A549 (cell line): ENCODE measurements at places on chromosomes 3 and 15. TPM values are rescaled to one million over a fixed set of nuclear protein-coding genes. Genes with fewer than 3 reads are reported as not detected.

DNA sequence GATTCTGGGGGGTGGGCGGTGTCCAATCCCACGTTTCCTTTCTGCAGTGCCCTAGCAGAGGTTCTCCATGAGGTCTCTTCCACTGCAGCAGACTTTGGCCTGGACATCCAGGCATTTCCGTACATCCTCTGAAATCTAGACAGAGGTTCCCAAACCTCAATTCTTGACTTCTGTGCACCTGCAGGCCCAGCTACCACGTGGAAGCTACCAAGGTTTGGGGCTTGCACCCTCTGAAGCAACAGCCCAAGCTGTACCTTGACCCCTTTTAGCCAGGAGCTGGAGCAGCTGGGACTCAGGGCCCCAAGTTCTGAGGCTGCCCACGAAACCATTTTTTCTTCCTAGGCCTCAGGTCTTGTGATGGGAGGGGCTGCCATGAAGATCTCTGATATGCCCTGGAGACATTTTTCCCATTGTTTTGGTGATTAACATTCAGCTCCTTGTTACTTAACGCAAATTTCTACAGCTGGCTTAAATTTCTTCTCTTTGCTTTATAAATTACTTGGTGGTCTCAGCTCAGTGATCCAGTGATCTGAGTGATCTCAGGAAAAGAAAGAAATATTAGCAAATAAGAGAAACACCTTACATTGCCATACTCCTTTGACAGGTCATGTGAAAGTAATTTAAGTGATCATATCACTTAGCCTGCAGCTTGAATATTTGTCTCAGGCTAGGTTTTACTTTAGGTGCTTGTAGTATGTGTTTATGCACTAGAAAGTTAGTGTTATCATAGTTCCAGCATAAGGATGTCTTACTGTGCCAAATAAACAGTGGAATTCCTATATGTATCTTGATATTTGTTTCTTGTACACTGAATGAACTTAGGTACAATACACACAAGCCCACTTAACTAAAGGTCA lies 3.0 kb downstream of the SNAP23 start:
- DNase-seq: no peak

Gene RAD51
- polyA plus RNA-seq: 14.4 to 17.2 TPM (median 16.5 TPM) in 3 replicates

Gene SMCO1
- polyA plus RNA-seq: not detected in 3 replicates

Gene GJD2
- not detected in 3 replicates for polyA plus RNA-seq
